ENCODE measurements at places on chromosomes 3 and 15. TPM values are rescaled to one million over a fixed set of nuclear protein-coding genes. Genes with fewer than 3 reads are reported as not detected.

The ACOX2 gene
- total RNA-seq = not detected

The CSPG4 gene
- total RNA-seq = not detected

The LRRC34 gene
- 0.54 TPM for total RNA-seq

The P2RY13 gene
- not detected for total RNA-seq

The TPRG1 gene
- 3.1 TPM for total RNA-seq

The SLC7A14 gene
- total RNA-seq = not detected

The TMC3 gene
- total RNA-seq = not detected

The RBM5 gene
- total RNA-seq = 376 TPM

The MST1R gene
- total RNA-seq = 0.22 TPM

The PLA2G4E gene
- not detected for total RNA-seq

The MST1 gene
- 8.6 TPM for total RNA-seq

The RAD51 gene
- 1.3 TPM for total RNA-seq

The BCHE gene
- total RNA-seq = not detected

The FSIP1 gene
- 0.22 TPM for total RNA-seq

The TF gene
- total RNA-seq = 0.65 TPM

The SNRPA1 gene
- 247 TPM for total RNA-seq

The ADAMTS9 gene
- total RNA-seq = not detected

The TEX55 gene
- total RNA-seq = not detected

The RYR3 gene
- not detected for total RNA-seq

The CLSTN2 gene
- total RNA-seq = not detected

The STRA6 gene
- not detected for total RNA-seq

The DNAJB11 gene
- total RNA-seq = 70.2 TPM

The SOX14 gene
- total RNA-seq = not detected

The RTF1 gene
- 33.2 TPM for total RNA-seq

The LIPC gene
- 1.5 TPM for total RNA-seq

The CLDN18 gene
- not detected for total RNA-seq

The KLHL18 gene
- total RNA-seq = 61.6 TPM

The RETNLB gene
- not detected for total RNA-seq

The RPLP1 gene
- 2,824 TPM for total RNA-seq

The SPINT1 gene
- total RNA-seq = 0.54 TPM

The LCTL gene
- total RNA-seq = not detected

The AEN gene
- total RNA-seq = 27.7 TPM

The CCR2 gene
- 0.67 TPM for total RNA-seq

The IRAK2 gene
- 1.7 TPM for total RNA-seq

The TMEM42 gene
- 8.3 TPM for total RNA-seq

The FAM3D gene
- not detected for total RNA-seq

The HESX1 gene
- total RNA-seq = not detected

The TBC1D23 gene
- total RNA-seq = 43.9 TPM

The MCTP2 gene
- 16.5 TPM for total RNA-seq

The CCR9 gene
- 25.0 TPM for total RNA-seq

The AGTR1 gene
- total RNA-seq = not detected

The CCR3 gene
- not detected for total RNA-seq

The CEP63 gene
- 14.6 TPM for total RNA-seq

The GABRR3 gene
- total RNA-seq = not detected

The NRG4 gene
- not detected for total RNA-seq

The C3orf20 gene
- total RNA-seq = 0.27 TPM

The TNFAIP8L3 gene
- total RNA-seq = not detected

The RPP25 gene
- total RNA-seq = 0.22 TPM
